ENCODE measurements at places on chromosomes 4 and X. TPM values are rescaled to one million over a fixed set of nuclear protein-coding genes. Genes with fewer than 3 reads are reported as not detected.

Gene TCEAL9
- 9.6 TPM for total RNA-seq

- no peaks in the 10 kb centered on the region for H3K36me3 ChIP-seq
- no peak overlapping the region for H3K4me3 ChIP-seq
- no peaks in the 10 kb centered on the region for H3K4me1 ChIP-seq
- no peak overlapping the region for H3K27ac ChIP-seq
These were observed 218.8 kb upstream of the ANXA10 start for GRCh38 chr4:167873496-167873895.

Gene SERTM2
- total RNA-seq: not detected

GRCh38 chrX:153190381-153190780, 11.3 kb downstream of the MAGEA1 start:
- H3K27ac ChIP-seq: no peak overlapping the region
- peaks cover 11% of the 10 kb centered on the region for H3K27me3 ChIP-seq
- no peaks in the 10 kb centered on the region for H3K36me3 ChIP-seq
- no peak overlapping the region for H3K4me3 ChIP-seq
- DNase-seq: no peak
- H3K4me1 ChIP-seq: no peaks in the 10 kb centered on the region

Gene IL1RAPL2
- not detected for total RNA-seq

DNA sequence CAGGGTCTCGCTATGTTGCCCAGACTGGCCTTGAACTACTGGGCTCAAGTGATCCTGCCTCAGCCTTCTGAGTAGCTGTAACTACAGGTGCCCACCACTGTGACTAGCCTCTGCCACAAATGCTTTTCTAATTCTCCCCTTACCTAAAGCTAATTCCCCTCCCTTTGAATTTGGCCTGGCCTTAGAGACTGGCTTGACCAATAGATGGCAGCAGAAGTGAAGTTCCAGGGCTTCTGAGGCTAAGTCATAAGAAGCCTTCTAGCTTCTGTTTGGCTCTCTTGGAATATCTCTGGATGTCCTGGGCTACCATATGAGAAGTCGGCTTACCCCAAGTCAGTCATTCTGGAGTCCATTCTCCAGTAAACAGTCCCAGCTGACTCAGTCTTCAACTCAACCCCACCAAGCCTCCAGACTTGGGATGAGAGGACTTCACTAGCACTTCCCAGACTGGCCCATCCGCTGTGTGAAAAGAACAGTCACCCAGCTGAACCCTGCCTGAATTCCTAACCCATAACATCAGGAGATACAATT, 61.0 kb downstream of the HPRT1 start:
- H3K36me3 ChIP-seq: peaks cover 14% of the 10 kb centered on the region
- DNase-seq: no peak
- H3K27me3 ChIP-seq: no peaks in the 10 kb centered on the region
- no peak overlapping the region for H3K27ac ChIP-seq
- peaks cover 5% of the 10 kb centered on the region for H3K4me1 ChIP-seq

GRCh38 chr4:5416637-5417036, 291.7 kb downstream of the EVC2 start:
- no peaks in the 10 kb centered on the region for H3K4me1 ChIP-seq
- H3K36me3 ChIP-seq: no peaks in the 10 kb centered on the region
- DNase-seq: no peak
- H3K4me3 ChIP-seq: no peak overlapping the region
- H3K27me3 ChIP-seq: peaks cover 6% of the 10 kb centered on the region

DNA sequence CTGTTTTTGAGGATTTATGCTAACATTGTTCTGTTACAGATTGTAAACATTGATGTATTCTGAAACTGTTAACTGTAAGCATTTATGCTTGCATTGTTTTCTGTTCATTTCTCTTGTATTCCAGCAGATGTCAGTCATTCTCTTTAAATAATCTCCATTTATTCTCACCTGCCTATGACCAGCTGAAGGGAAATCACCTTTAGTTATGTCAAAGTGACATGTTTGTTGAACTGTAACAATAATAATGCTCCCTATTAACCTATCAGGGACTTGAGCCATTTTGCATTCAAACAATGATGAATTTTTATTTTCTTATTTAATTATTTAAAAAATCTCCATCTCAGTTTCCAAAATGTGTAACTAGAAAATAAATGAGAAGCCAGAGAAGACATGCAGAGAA, 58.0 kb downstream of the SPCS3 start:
- H3K4me3 ChIP-seq: no peak overlapping the region
- no peak overlapping the region for H3K27ac ChIP-seq
- no peaks in the 10 kb centered on the region for H3K36me3 ChIP-seq

GRCh38 chrX:118901991-118902390, 72.4 kb upstream of the LONRF3 start:
- H3K27ac ChIP-seq: no peak overlapping the region

DNA sequence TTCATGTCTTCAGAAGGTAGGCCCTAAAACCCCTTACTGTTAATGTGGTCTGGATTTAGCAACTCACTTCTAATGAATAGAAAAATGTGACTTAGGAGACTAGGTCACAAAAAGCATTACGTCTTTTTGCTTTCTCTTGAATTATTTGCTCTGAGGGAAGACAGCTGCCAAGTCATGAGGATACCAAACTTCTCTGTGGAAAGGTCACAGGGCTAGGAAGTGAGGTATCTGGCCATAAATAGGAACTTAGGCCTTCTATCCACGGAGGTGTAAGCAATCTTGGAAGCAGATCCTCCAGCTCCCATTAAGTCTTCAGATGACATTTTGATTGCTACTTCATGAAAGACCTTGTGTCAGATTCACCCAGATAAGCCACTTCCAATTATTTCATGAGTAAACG, 120.6 kb downstream of the JADE1 start:
- no peaks in the 10 kb centered on the region for H3K27me3 ChIP-seq
- no peak for DNase-seq
- no peak overlapping the region for H3K4me3 ChIP-seq
- H3K27ac ChIP-seq: no peak overlapping the region

DNA sequence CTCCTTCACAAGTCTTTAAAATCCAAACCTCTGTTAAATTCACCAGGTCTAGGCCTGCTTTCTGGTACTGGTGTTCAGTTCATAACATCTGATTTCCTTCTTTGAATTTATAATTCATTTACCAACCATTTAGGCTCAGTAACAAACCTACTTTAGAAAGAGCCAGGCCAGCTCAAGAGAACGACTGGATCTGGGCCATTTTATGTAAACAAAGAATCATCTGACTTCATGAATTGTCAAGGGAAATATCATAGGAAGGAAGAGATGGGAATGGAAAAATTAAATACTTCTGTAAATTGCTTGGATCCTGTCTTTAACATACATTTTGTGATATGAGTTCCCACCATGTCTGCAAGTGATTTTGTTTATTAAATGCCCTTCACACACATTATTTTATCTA, 36.5 kb downstream of the DCHS2 start:
- no peak overlapping the region for H3K27ac ChIP-seq
- no peak overlapping the region for H3K4me3 ChIP-seq
- no peak for DNase-seq
- peaks cover 37% of the 10 kb centered on the region for H3K27me3 ChIP-seq
- H3K4me1 ChIP-seq: no peaks in the 10 kb centered on the region
- H3K36me3 ChIP-seq: no peaks in the 10 kb centered on the region

Gene FGG
- not detected for total RNA-seq

GRCh38 chr4:25908491-25908901, 5.5 kb upstream of the SMIM20 start:
- H3K4me3 ChIP-seq: no peak overlapping the region
- DNase-seq: no peak
- H3K36me3 ChIP-seq: peaks cover 6% of the 10 kb centered on the region
- H3K4me1 ChIP-seq: peaks cover 7% of the 10 kb centered on the region

Gene LEF1
- 211 TPM for total RNA-seq

- peaks cover 26% of the 10 kb centered on the region for H3K27me3 ChIP-seq
- H3K4me3 ChIP-seq: no peak overlapping the region
- H3K4me1 ChIP-seq: no peaks in the 10 kb centered on the region
- no peak overlapping the region for H3K27ac ChIP-seq
- no peak for DNase-seq
- no peaks in the 10 kb centered on the region for H3K36me3 ChIP-seq
These were observed 18.4 kb upstream of the CTSO start for GRCh38 chr4:155972098-155972497.

Gene TRIM60
- not detected for total RNA-seq
